ENCODE measurements at places on chromosomes 3 and 15.

- peak; percentile 15 for DNase-seq
Observed at GRCh38 chr15:31292391-31293015, 34.1 kb upstream of the KLF13 start.

GRCh38 chr15:45670511-45670910 is 35.7 kb downstream of the SQOR start:
- no peak for DNase-seq

- DNase-seq, result no peak
Observed at GRCh38 chr3:197541756-197542539, 13.8 kb downstream of the BDH1 start.

- DNase-seq, result no peak
Observed at GRCh38 chr15:40240619-40241221, 1.9 kb downstream of the PAK6 start.

DNA sequence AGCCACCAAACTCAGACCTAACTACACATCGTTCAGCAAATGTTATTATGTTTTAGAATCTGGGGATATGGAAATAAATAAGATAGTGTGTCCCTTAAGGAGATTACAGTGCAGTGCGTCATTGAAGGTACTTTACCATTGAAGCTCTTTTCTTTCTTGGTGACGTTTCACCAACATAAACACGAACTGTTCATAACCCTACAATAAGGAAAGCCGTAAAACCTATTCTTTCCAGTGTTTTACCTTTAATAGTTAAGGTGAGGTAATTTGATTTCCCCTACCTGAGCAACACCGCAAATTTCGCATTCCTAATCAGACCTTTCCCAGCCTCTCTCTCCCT is 826 bp downstream of the CCDC66 start:
- DNase-seq, result no peak

DNA sequence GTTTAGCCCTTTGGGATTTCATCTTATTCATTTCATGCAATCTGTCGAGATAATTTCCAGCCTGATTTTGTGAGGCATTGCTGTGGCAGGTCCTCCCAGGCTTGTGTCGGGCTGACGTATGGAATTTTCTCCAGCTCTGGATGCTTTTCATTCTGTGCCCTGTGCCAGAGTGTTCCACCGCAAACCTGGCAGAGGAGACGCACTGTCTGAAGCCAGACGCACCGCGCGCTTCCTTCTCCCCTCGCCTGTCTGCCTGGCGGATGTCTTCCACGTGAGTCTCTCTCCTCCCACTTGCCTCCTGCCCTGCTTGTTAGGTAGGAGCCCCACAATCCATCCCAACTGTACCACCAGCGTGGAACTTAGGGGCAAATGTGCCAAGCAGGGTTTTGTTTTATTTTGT is 20.1 kb upstream of the GLCE start:
- DNase-seq, result no peak

DNA sequence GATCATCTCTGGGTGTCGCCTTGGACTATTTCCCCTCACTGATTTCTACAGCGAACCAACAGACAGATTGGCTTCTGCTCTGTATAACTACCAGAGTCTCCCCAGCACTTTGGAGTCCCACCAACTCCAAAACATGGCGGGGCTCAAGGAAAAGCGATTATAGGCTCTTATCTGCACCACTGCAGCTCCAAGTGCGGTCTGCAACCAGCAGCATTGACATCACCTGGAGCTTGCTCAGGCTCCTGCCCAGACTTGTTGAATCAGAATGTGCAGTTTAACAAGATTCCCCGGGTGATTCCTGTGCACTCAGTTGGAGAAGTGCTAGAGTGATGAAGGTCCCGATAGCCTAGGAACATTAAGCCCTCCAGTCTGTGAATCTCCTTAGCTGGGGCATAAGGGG is 9.0 kb downstream of the CCK start:
- DNase-seq, result no peak

- no peak for DNase-seq
Observed at GRCh38 chr3:158753854-158754253, 21.6 kb upstream of the RARRES1 start.

DNA sequence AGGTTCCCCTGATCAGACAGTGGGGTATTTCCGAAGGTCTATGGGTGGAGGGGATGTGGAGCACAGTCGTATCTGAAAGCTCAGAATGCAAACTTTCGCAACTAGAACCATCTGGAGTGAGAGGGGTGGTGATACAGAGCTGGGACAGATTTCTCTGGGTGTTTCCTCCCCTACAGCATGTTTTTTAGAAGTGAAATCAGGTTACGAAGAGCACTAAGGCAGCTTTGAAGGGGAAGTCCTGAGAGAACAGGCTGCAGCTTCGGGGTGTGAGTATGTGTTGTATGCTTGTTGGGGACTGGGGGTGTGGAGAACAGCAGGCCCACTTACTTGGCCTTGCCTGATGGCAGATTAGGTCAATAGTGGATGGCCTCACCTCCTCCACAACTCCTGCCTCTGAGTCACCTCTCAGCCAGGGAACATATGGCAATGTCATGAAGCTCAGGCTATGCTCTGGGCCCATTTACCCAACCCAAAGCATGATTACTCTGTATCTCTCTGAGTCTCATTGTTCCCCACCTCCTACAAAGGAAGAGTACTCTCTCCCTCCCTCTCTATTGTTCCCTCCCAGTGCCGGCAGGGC is 107.2 kb upstream of the RASGRP1 start:
- peak; percentile 50 for DNase-seq

- no peak for DNase-seq
Observed at GRCh38 chr3:23484386-23484785, 281.3 kb downstream of the UBE2E2 start.

DNA sequence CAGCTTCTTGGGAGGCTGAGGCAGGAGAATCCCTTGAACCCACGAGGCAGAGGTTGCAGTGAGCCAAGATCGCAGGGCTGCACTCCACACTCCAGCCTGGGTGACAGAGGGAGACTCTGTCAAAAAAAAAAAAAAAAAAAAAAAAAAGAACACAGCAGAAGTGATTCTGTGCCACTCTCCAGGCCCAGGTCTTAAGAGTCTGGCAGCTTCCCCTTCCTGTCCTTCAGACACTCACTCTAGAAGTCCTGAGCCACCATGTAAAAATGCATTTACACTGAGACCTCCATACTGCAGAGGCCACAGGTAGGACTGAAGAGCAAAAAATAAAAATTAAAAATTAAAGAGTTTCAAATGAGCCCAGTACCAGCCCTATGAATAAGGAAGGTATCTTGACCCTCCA is 11.8 kb upstream of the CDV3 start:
- no peak for DNase-seq

DNA sequence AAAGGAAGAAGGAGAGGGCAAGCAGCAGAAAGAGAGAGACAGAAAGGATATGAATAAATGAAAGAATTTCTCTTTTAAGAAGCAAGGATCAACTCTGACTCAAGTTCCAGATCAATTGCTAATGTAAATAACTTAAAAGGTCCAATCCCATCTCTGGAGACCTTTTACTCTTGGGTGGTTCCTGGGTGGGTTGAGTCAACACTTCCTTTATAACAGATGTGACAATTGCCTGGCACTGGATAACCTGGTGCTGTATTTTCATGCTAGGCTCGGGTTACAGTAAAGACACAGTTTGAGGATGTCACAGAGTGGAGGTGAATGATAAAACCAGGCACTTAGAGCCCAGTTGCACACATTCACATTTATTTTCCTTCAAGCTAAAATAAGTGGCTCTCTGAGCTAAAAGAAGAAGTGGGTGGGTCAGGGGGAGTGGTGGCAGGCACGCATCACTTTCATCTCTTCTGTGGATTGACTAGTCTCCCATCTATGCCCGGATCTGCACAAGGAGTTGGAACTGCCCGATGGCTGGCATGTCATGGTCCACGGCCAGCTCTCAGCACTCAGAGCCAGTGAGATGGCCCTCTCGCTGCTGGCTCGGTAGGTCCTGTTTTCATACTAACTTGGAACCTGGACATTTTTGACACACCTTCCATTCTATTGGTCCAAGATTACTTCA is 465.8 kb downstream of the FOXP1 start:
- DNase-seq, result no peak

- DNase-seq, result no peak
Observed at GRCh38 chr3:124532071-124532470, 198.2 kb upstream of the UMPS start.

DNA sequence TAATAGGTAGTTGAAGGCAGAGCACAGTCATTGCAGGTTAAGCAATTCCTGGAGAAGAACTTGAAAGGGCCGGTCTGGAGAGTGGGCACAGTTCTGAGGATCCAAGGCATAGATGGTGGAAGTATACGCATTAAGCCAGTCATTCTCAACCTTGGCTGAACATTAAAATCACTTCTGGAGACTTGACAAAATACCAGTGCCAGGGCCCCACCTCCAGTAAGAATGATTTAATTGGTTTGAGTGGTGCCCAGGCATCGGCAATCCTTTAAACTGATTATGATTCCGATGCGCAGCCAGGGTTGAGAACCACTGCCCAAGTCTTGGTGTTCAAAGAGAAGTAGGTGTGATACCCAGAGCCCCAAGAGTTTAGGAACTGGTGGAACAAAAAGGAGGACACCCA is 6.9 kb upstream of the HOMER2 start:
- no peak for DNase-seq

DNA sequence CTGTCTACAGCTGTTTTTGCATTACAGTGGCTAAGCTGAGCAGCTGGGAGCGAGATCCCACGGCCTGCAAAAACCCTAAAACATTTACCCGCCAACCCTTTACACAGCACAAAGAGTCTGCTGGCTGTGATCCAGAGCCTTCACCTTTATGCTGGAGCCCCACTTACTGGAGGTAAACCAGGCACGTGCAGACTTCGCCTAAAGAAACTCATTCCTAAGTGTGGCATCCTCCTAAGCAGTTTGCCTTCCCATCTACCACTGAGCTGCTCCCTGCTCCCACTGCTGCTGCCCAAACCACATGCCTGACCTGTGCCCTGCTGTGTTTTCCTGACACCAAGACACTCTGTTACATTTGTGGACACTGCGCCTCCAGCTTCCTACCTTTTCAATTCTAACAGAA is 53.0 kb downstream of the CHSY1 start:
- DNase-seq, result no peak

- no peak for DNase-seq
Observed at GRCh38 chr3:107986505-107986904, 104.3 kb downstream of the CD47 start.

GRCh38 chr3:63151897-63152296 is 126.2 kb upstream of the SYNPR start:
- no peak for DNase-seq

DNA sequence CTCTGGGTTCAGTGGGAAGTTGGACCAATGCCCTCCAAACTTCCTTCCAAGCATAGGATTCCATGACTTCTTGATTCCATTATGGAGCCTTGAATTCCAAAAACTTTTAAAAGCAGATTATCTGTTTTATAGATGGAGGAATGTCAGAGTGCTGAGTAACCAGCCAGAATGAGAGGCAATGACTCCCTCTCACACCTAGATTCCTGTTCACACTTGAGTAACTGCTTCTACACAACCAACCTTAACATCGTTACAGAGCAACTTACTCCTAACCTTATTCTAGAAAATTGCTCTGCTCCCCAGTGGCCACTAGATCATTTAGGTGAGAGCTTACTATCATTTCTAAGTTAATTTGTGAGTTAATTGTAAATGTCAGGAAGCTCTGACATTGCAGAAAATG is 24.2 kb upstream of the NR2F2 start:
- DNase-seq, result no peak

- peak; percentile 38 for DNase-seq
Observed at GRCh38 chr15:79973456-79974195, 2.6 kb upstream of the BCL2A1 start.

GRCh38 chr3:160982491-160982890 is 122.7 kb downstream of the B3GALNT1 start:
- no peak for DNase-seq

- no peak for DNase-seq
Observed at GRCh38 chr3:62184559-62184958, 188.8 kb downstream of the FEZF2 start.

GRCh38 chr3:55309336-55309735 is 177.8 kb downstream of the WNT5A start:
- DNase-seq, result no peak

Data from stimulated activated CD4-positive, alpha-beta T cell treated with anti-CD3 and anti-CD28 coated beads, Interleukin-2, amount 100 ng/mL, for 24 hours (primary cell).